H4 (cell line): ENCODE measurements at places on chromosomes 2 and 18.
A peak's percentile ranks its signal among the peaks of the same experiment; 100 is the strongest.

GRCh38 chr2:120682654-120683053 lies 53.0 kb upstream of the GLI2 start:
- no peak for DNase-seq

DNA sequence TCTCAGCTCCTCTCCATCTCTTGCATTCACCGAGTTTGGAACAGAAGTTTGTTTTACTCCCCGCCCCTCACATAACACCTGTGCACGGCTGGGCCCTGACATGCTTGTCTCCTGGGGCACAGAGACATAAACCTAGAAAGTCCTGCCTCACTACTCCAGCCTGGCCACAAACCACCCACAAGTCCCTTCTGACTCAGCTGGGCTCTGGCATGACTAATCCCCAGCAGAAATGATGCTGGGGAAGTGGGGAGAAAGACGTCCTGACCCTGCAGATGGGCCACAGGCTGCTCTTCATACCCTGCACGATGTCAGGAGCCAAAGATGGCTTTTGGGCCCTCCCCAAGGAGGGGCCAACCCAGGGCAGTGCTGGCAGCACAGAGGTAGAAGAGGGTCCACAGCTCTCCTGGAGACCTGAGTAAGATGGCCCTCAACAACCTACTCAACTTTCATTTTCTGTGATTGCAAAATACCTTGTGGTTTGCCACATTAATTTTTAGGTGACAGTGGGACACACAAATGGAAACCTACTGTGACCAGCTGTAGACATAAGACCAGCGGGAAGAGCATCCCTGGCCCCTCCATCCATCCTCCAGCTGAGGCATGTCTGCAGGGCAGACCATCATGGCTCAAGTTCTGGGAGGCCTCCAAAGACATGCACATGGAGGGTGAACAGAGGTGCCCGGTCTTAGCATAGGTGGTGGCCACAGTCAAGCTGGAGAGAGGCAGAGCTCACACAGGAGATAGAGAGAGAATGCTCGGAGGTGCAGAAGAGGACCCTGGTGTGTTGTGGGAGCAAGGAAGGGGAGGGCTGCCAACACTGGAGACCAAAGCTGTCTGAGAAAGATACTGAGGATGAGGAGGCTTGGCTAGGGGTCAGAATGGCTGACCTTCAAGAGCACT lies 40.0 kb downstream of the DNMT3A start:
- DNase-seq, result peak; percentile 50

- DNase-seq, result no peak
Measured at GRCh38 chr18:54528942-54529376, 62.1 kb upstream of the DYNAP start.

GRCh38 chr18:741931-742512 lies 29.6 kb upstream of the ENOSF1 start:
- peak; percentile 26 for DNase-seq
